ENCODE measurements at places on chromosomes 1 and 21.

GRCh38 chr1:67892476-67893125 lies 59.3 kb upstream of the GNG12 start:
- no peak for DNase-seq

GRCh38 chr1:23215751-23216449 lies 1.4 kb downstream of the HTR1D start:
- no peak for DNase-seq

- no peak for DNase-seq
Measured at GRCh38 chr1:42927274-42927841, 31.3 kb downstream of the SLC2A1 start.

- DNase-seq = no peak
Measured at GRCh38 chr1:40840526-40841323, 21.4 kb downstream of the CITED4 start.

DNA sequence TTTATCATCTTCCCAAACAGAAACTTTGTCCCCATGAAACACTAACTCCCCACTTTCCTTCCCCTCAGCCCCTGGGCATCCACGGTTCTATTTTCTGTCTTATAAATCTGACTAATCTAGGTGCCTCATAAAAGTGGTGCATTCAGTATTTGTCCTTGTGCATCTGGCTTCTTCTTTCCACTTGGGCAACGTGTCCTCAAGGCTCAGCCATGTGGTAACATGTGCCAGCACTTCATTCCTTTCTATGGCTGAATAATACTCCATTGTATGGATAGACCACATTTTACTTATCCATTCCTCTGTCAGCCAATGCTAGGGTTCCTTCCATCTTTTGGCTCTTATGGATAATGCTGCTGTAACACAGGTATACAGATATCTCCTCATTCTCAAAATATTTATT lies 305.0 kb upstream of the RUNX1 start:
- DNase-seq = no peak

Measured in activated T-cell treated with anti-CD3 and anti-CD28 coated beads for 24 hours (primary cell).